ENCODE measurements at places on chromosomes 11 and 22. TPM values are rescaled to one million over a fixed set of nuclear protein-coding genes. Genes with fewer than 3 reads are reported as not detected.

The OR2AG2 gene
- total RNA-seq = 0.26 TPM

The OR8G5 gene
- total RNA-seq = not detected

The CDON gene
- 17.2 TPM for total RNA-seq

The PRR5 gene
- total RNA-seq = 11.8 TPM

The KCNQ1OT1 gene
- total RNA-seq = 1.2 TPM

The SHANK2 gene
- 22.1 TPM for total RNA-seq

The OOSP1 gene
- total RNA-seq = not detected

The LRRC4C gene
- 0.22 TPM for total RNA-seq

The OSBP2 gene
- 3.6 TPM for total RNA-seq

The SLC17A6 gene
- not detected for total RNA-seq

The CHRDL2 gene
- total RNA-seq = 0.33 TPM

The BATF2 gene
- 0.72 TPM for total RNA-seq

The FGF4 gene
- total RNA-seq = 0.59 TPM

The MYEOV gene
- total RNA-seq = 0.22 TPM

The TBX1 gene
- 2.5 TPM for total RNA-seq

The TMEM151A gene
- 1.2 TPM for total RNA-seq

The C22orf42 gene
- total RNA-seq = not detected

The TNNT3 gene
- not detected for total RNA-seq

The RPS19BP1 gene
- 72.2 TPM for total RNA-seq

The TCN1 gene
- not detected for total RNA-seq

The ARHGAP8 gene
- total RNA-seq = 29.3 TPM

The SAA2 gene
- not detected for total RNA-seq

The ZFPL1 gene
- total RNA-seq = 26.7 TPM

The OR8D4 gene
- total RNA-seq = not detected

The CASP12 gene
- total RNA-seq = not detected

The NXPE1 gene
- not detected for total RNA-seq

The TENM4 gene
- 4.3 TPM for total RNA-seq

The MARK2 gene
- total RNA-seq = 45.7 TPM

The PAMR1 gene
- 2.4 TPM for total RNA-seq
